H4 (cell line): ENCODE measurements at places on chromosomes 2 and 18.

DNA sequence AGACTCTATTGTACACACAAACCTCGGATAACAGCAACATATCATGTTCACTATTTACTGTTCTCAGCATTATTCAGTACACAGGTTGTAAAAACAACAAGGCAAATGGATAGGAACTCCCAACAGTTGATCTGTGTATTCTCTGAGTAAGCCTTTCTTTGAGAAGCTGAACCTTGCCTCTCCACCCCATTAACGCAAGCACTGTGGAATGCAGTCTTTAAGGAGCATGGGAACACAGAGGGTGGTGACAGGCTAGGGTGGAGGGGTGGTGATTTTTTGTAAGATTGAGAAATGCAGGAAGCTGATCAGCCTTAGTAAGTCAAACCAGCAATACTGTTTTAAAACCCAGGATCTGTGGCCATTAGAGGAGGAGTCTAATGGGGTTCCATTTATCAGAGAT is 19.6 kb upstream of the SERPINB11 start:
- DNase-seq = peak; percentile 30

GRCh38 chr2:191056228-191056627 is 42.3 kb upstream of the STAT1 start:
- DNase-seq = no peak

GRCh38 chr2:205814039-205814364 is 131.7 kb downstream of the NRP2 start:
- DNase-seq = no peak

- no peak for DNase-seq
These were observed 2.1 kb upstream of the GPR75 start for GRCh38 chr2:53861824-53862223.

GRCh38 chr2:70646420-70646818 is 92.8 kb upstream of the TGFA start:
- DNase-seq = no peak

- DNase-seq = no peak
These were observed 663.9 kb upstream of the LRRTM1 start for GRCh38 chr2:80968450-80968849.

GRCh38 chr18:48946329-48946835 is 4.4 kb downstream of the SMAD7 start:
- DNase-seq = peak; percentile 79

- no peak for DNase-seq
These were observed 103.7 kb upstream of the CYP20A1 start for GRCh38 chr2:203135105-203135504.

- no peak for DNase-seq
These were observed 230.4 kb downstream of the IKZF2 start for GRCh38 chr2:212921061-212921460.
